ENCODE measurements at places on chromosomes 1 and 21. TPM values are rescaled to one million over a fixed set of nuclear protein-coding genes. Genes with fewer than 3 reads are reported as not detected.

The DCST1 gene
- total RNA-seq = not detected

The TNFRSF18 gene
- not detected for total RNA-seq

The JAM2 gene
- 0.09 TPM for total RNA-seq

The OLFML2B gene
- 0.28 TPM for total RNA-seq

The NPHS2 gene
- total RNA-seq = not detected

The OR2T2 gene
- not detected for total RNA-seq

The PDC gene
- not detected for total RNA-seq

The SFN gene
- total RNA-seq = not detected

The CLCA4 gene
- not detected for total RNA-seq

The CSMD2 gene
- 0.28 TPM for total RNA-seq

The INTS7 gene
- 9.0 TPM for total RNA-seq

The NTRK1 gene
- total RNA-seq = not detected

The GJC2 gene
- 1.2 TPM for total RNA-seq

The ICOSLG gene
- 0.54 TPM for total RNA-seq

The PDZK1 gene
- total RNA-seq = 0.19 TPM

The FCRL1 gene
- total RNA-seq = not detected

The RALGPS2 gene
- 15.2 TPM for total RNA-seq
